ENCODE measurements at places on chromosomes 2 and 18. TPM values are rescaled to one million over a fixed set of nuclear protein-coding genes. Genes with fewer than 3 reads are reported as not detected.

LYPD1 gene
- total RNA-seq, result 29.2 TPM

RPRM gene
- not detected for total RNA-seq

IL1R1 gene
- total RNA-seq, result 14.6 TPM

ADD2 gene
- 0.47 TPM for total RNA-seq

SNRNP27 gene
- total RNA-seq, result 49.3 TPM

HOXD13 gene
- total RNA-seq, result not detected

KCNG2 gene
- not detected for total RNA-seq

MYO5B gene
- 11.2 TPM for total RNA-seq

DAPL1 gene
- not detected for total RNA-seq

KLHL29 gene
- 8.3 TPM for total RNA-seq

ITGAV gene
- 227 TPM for total RNA-seq

GPAT2 gene
- 5.7 TPM for total RNA-seq

EFEMP1 gene
- total RNA-seq, result 1,158 TPM

SKOR2 gene
- not detected for total RNA-seq

CYS1 gene
- 1.1 TPM for total RNA-seq

CFAP65 gene
- total RNA-seq, result not detected

MAP2 gene
- 8.8 TPM for total RNA-seq

CYB5A gene
- total RNA-seq, result 78.1 TPM

CCNYL1 gene
- total RNA-seq, result 26.2 TPM

ASB18 gene
- not detected for total RNA-seq

ASPRV1 gene
- total RNA-seq, result 0.64 TPM

NYAP2 gene
- total RNA-seq, result not detected

FSIP2 gene
- 0.82 TPM for total RNA-seq

KIF3C gene
- total RNA-seq, result 43.6 TPM

KYNU gene
- total RNA-seq, result under 0.01 TPM

HAAO gene
- not detected for total RNA-seq

TLX2 gene
- not detected for total RNA-seq

Measured in glomerular endothelial cell (primary cell).